ENCODE measurements at places on chromosomes 2 and 18.

DNA sequence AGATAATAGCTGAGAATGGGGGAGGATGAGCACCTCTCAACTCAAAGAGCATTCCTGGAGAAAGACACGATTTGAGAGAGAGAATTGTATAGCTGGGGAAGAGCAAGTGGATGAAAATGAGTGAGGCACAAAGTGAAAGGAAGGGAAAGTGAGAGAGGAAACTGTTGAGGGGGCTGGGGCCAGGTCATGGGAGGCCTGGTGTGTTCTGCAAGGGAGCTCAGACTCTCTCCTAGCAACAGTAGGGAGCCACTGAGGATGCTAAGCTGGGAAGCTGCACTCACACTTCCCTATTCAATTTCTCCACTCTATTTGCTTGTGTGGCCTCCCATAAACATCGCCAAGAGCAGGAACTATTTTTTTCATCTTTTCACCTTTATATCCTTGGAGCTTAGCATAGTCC lies 14.8 kb downstream of the EVA1A start:
- no peak for DNase-seq

GRCh38 chr2:71613953-71614925 lies 160.9 kb downstream of the DYSF start:
- DNase-seq: no peak

GRCh38 chr18:8389391-8390340 lies 219.6 kb upstream of the RAB12 start:
- no peak for DNase-seq

GRCh38 chr18:5627776-5628511 lies 84.1 kb upstream of the EPB41L3 start:
- no peak for DNase-seq

- DNase-seq: no peak
Measured at GRCh38 chr2:197950006-197950405, 145.6 kb downstream of the PLCL1 start.

DNA sequence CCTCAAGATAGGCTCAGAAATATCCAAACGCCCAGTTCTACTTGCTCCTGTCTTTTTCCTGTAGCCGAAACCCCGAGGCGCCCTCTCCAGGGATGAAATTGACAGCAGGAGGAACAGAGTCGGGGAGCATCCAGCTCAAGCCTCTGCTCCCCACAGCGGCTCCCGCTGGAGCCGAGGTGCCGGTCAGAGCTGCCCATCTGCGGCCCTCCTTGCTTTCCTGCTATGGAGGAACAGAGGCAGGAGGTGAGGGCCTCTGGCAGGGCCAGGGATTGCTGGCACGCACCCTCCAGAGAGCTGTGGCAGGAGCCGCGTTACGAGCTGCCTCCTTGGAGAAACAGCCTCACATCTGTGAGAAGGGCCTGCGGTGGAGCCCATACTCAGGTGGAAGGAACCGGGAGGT lies 172.1 kb downstream of the RNF144A start:
- no peak for DNase-seq

DNA sequence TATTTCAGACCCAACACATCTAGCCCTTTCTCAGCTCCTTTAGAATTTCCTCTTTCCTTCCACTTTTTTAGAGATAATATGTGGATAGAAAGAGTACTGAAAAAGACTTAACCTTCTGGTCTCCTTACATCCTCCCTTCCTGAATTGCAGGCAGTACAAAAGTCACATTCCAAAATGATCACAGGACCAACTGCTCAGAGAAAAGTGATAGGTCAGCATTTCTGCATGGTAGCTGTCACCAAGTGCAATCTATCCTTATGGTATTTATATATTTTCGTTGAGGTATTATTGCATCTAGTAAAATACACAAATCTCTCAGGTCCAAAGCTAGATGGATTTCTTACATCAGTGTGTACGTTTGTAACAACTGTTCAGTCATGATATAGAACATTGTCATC lies 427.5 kb downstream of the LPIN1 start:
- DNase-seq: no peak

GRCh38 chr2:218812861-218813260 lies 18.7 kb downstream of the PRKAG3 start:
- no peak for DNase-seq

- no peak for DNase-seq
Measured at GRCh38 chr2:96083989-96084857, 32.1 kb downstream of the ADRA2B start.

- DNase-seq: no peak
Measured at GRCh38 chr2:218963601-218964000, 4.1 kb downstream of the CDK5R2 start.

- DNase-seq: no peak
Measured at GRCh38 chr2:160380000-160380570, 113.5 kb downstream of the RBMS1 start.

DNA sequence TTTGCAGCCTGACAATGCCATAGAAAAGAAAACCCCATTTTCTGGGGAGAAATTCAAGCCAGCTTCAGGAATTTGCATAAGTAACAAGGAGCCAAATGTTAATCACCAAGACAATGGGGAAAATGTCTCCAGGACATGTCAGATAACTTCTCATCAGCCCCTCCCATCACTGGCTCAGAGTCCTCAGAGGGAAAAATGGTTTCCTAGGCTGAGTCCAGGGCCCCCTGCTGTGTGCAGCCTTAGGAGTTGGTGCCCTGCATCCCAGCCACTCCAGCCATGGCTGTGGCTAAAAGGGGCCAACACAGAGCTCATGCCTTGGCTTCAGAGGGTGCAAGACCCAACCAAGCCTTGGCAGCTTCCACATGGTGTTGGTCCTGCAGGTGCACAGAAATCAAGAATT lies 63.7 kb upstream of the FANCL start:
- DNase-seq: no peak

All from stimulated activated CD8-positive, alpha-beta memory T cell treated with anti-CD3 and anti-CD28 coated beads, Interleukin-15, amount 100 ng/mL, for 1 hour (primary cell).